Memory B cell (primary cell): ENCODE measurements at places on chromosomes 2 and 18.
A peak's percentile ranks its signal among the peaks of the same experiment; 100 is the strongest.

GRCh38 chr2:60834270-60834717, 47.1 kb upstream of the REL start:
- H3K36me3 ChIP-seq, result peaks cover 4% of the 10 kb centered on the region
- H3K27ac ChIP-seq, result peak overlapping the region; percentile 94
- H3K4me3 ChIP-seq, result peak overlapping the region; percentile 47
- no peak for DNase-seq
- H3K27me3 ChIP-seq, result no peaks in the 10 kb centered on the region

- H3K4me1 ChIP-seq, result no peaks in the 10 kb centered on the region
- H3K4me3 ChIP-seq, result no peak overlapping the region
- H3K27me3 ChIP-seq, result no peaks in the 10 kb centered on the region
- DNase-seq, result no peak
- no peak overlapping the region for H3K27ac ChIP-seq
- H3K36me3 ChIP-seq, result no peaks in the 10 kb centered on the region
These were observed 1053.5 kb upstream of the FAM98A start for GRCh38 chr2:34652636-34653035.

GRCh38 chr18:61352611-61353010, 19.4 kb downstream of the CDH20 start:
- no peak overlapping the region for H3K27ac ChIP-seq
- H3K4me3 ChIP-seq, result no peak overlapping the region
- no peaks in the 10 kb centered on the region for H3K36me3 ChIP-seq
- DNase-seq, result no peak
- peaks cover 3% of the 10 kb centered on the region for H3K27me3 ChIP-seq
- no peaks in the 10 kb centered on the region for H3K4me1 ChIP-seq

GRCh38 chr18:13502585-13502984, 223.8 kb downstream of the FAM210A start:
- H3K4me1 ChIP-seq, result peaks cover 18% of the 10 kb centered on the region
- peak overlapping the region; percentile 56 for H3K4me3 ChIP-seq
- no peak for DNase-seq
- peaks cover 5% of the 10 kb centered on the region for H3K36me3 ChIP-seq
- H3K27ac ChIP-seq, result peak overlapping the region; percentile 21
- H3K27me3 ChIP-seq, result peaks cover 9% of the 10 kb centered on the region

GRCh38 chr2:74021407-74021755, 36.7 kb downstream of the TET3 start:
- H3K36me3 ChIP-seq, result peaks cover 8% of the 10 kb centered on the region
- no peak overlapping the region for H3K4me3 ChIP-seq

DNA sequence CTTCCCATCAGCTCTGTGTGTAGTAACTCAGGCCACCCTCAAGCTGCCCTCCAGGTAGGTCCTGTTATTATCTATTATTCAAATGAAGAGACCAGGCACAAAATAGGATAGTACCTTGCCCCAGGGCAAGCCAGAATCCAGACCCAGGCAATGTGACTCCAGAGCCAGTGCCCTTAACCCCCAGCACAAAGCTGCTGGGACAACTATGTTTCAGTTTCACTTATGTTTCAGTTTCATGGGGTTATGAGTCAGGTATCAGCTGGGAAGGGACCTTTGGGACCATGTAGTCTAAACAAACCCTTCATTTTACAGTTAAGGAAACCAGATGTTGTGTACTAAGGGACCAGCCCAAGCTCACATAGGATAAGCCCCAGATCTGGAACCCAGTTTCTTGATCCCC, 10.0 kb downstream of the HK2 start:
- H3K36me3 ChIP-seq, result peaks cover 4% of the 10 kb centered on the region
- H3K4me1 ChIP-seq, result peaks cover 30% of the 10 kb centered on the region
- peak overlapping the region; percentile 24 for H3K4me3 ChIP-seq
- H3K27me3 ChIP-seq, result no peaks in the 10 kb centered on the region
- peak overlapping the region; percentile 32 for H3K27ac ChIP-seq

DNA sequence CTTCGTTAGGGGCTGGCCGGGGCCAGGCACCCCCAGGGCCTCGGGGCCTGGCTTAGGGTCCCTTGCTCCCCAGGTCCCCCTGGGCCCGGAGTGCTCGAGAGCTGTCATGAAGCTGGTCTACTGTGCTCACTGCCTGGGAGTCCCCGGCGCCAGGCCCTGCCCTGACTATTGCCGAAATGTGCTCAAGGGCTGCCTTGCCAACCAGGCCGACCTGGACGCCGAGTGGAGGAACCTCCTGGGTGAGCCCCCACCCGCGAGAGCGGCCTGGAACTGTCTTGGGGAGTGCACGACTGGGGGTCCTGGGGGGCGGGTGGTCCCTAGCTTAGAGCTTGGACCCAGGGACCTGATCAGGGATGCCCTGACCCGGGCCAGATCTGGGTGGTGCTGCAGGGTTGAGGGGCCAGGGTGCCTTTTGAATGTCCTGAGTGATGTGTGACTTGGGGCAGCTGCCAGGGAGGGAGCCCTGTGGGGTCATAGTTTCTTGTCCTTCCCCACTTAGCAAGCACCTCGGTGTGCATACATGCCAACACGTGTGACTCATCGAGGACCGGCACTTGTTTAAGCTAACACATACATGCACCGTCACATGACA, 27.9 kb downstream of the GPC1 start:
- H3K4me3 ChIP-seq, result no peak overlapping the region
- H3K4me1 ChIP-seq, result no peaks in the 10 kb centered on the region
- H3K36me3 ChIP-seq, result no peaks in the 10 kb centered on the region

DNA sequence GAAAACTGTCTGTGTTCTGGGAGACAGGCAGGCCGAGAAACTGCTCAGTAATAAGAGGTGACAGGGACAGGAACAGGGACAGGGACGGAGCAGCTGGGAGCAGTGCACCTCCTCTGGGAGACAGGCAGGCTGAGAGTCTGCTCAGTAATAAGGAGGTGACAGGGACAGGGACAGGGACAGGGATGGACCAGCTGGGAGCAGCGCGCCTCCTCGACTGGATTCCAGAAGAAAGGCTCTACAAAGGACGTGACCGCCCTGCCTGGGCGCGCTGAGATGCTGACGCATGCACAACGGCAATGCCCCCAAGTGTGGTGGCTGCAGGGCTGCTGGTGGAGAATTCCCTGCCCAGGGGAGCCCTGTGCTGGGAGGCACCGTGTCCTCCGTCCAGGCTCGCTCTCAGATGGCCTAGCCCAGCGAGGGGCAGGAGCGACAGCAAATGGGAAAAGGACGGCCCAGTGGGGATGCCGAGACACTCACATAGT, 44.2 kb upstream of the PXDN start:
- no peak overlapping the region for H3K4me3 ChIP-seq
- no peak overlapping the region for H3K27ac ChIP-seq
- no peak for DNase-seq
- no peaks in the 10 kb centered on the region for H3K36me3 ChIP-seq

DNA sequence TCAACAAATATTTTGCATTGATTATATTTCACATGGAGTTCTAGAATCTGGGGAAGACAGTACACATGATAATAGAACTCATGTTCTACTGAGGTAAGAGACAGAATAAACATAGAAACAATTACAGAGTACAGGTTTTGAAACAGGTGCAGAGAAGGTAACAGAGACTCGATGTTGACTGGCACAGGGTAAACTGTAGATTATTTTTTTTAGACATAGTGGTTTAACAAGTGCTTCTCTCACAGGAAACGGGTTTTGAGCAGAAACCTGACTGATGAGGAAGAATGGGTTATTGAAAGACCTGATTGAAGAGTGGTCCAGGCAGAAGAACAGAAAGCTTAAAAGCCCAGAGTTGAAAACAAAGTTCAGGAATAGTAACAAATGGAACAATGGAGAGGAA, 1002.5 kb upstream of the FAM98A start:
- H3K4me3 ChIP-seq, result no peak overlapping the region
- no peak overlapping the region for H3K27ac ChIP-seq

DNA sequence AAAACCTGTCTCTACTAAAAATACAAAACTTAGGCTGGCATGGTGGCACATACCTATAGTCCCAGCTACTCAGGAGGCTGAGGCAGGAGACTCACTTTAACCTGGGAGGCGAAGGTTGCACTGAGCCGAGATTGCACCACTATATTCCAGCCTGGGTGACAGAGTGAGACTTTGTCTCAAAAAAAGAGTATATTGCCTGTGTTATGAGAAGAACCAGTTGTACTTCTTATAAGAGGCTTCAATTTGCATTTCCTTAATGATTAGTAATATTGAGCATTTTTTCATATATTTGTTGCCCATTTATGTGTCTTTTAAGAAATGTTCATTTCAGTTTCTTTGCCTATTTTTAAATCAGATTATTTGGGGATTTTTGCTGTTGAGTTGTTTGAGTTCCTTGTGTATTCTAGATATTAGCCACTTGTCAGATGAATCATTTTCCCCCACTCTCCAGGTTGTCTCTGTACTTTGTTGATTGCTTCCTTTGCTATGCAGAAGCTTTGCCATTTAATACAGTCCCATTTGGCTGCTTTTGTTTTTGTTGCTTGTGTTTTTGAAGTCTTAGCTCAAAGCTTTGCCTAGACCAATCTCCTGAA, 75.8 kb upstream of the LRPPRC start:
- H3K4me3 ChIP-seq, result no peak overlapping the region
- H3K36me3 ChIP-seq, result no peaks in the 10 kb centered on the region
- peaks cover 3% of the 10 kb centered on the region for H3K27me3 ChIP-seq
- no peak overlapping the region for H3K27ac ChIP-seq
- H3K4me1 ChIP-seq, result no peaks in the 10 kb centered on the region

DNA sequence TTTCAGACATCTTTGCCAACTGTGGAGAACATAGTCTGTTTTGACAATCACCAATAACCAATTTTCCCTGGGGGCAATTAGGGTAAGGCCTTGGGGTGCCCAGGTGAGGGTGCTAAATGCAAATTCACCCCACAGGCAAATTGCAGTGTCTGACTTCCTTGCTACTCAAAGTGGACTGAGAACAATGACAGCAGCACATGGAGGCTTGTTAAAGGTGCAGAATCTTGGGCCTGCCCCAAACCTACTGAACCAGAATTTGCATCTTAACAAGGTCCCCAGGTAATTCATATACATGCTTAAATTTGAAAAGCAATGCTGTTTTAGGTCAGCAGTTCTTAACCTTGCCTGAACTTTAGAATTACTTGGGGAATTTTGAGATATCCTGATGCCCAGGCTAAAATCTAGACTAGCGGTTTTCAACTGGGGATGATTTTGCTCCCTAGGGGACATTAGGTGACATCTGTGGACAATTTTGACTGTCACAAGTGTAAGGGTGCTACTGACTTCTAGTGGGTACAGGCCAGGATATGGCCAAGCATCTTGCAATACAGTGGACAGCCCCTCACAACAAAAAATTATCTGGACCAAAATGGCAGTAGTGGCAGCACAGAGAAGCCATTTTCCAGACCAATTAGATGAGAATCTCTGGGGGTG, 80.2 kb upstream of the GCFC2 start:
- peaks cover 4% of the 10 kb centered on the region for H3K27me3 ChIP-seq
- no peak for DNase-seq
- peaks cover 2% of the 10 kb centered on the region for H3K4me1 ChIP-seq
- H3K27ac ChIP-seq, result no peak overlapping the region
- H3K36me3 ChIP-seq, result no peaks in the 10 kb centered on the region

GRCh38 chr2:147330925-147331324, 513.9 kb upstream of the ACVR2A start:
- H3K27me3 ChIP-seq, result no peaks in the 10 kb centered on the region
- no peak for DNase-seq
- no peak overlapping the region for H3K4me3 ChIP-seq
- no peaks in the 10 kb centered on the region for H3K4me1 ChIP-seq
- no peaks in the 10 kb centered on the region for H3K36me3 ChIP-seq

DNA sequence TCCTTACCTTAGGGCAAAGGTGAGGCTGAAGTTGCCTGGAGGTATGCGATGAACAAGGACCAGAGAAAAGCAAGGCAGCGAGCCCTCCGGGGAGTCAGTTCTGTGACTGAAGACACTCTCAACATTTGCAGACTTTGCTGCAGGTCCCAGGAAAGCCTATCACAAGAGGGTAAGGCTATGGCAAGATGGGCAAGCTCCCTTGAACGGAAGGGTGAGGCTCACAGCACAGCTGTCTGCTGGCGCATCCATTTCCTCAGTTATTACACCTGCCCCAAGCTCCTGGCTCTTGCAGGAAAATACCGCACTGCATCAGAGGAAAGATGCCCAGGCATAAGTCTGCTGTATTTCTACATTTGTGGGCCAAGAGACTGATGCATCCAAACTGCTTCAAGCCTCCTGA, 141.4 kb downstream of the BCL11A start:
- peak overlapping the region; percentile 79 for H3K27ac ChIP-seq
- peaks cover 47% of the 10 kb centered on the region for H3K4me1 ChIP-seq
- H3K36me3 ChIP-seq, result no peaks in the 10 kb centered on the region
- no peak for DNase-seq
- no peaks in the 10 kb centered on the region for H3K27me3 ChIP-seq

GRCh38 chr2:228268756-228269155, 87.3 kb upstream of the SPHKAP start:
- no peaks in the 10 kb centered on the region for H3K27me3 ChIP-seq
- H3K27ac ChIP-seq, result no peak overlapping the region
- DNase-seq, result no peak
- H3K36me3 ChIP-seq, result no peaks in the 10 kb centered on the region
- H3K4me3 ChIP-seq, result no peak overlapping the region
- no peaks in the 10 kb centered on the region for H3K4me1 ChIP-seq

DNA sequence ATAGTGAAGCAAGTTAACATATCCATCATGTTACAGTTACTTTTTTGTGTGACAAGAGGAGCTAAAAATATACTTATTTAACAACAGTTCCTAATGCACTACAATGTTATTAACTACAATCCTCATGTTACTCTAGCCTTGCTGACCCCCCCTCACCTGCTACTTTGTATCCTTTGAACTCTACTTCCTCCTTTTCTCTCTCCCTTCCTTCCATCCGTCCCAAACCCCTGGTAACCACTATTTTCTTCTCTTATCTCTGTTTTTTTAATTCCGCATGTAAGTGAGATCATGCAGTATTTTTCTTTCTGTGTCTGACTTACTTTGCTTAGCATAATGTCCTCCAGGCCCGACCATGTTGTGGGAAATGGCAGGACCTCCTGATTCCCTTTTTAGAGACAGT, 59.4 kb downstream of the NPAS2 start:
- DNase-seq, result no peak
- H3K4me1 ChIP-seq, result no peaks in the 10 kb centered on the region
- H3K27me3 ChIP-seq, result peaks cover 8% of the 10 kb centered on the region

GRCh38 chr2:120817956-120818325, 82.3 kb downstream of the GLI2 start:
- no peak for DNase-seq
- no peak overlapping the region for H3K4me3 ChIP-seq
- no peak overlapping the region for H3K27ac ChIP-seq
- no peaks in the 10 kb centered on the region for H3K4me1 ChIP-seq
- no peaks in the 10 kb centered on the region for H3K36me3 ChIP-seq

DNA sequence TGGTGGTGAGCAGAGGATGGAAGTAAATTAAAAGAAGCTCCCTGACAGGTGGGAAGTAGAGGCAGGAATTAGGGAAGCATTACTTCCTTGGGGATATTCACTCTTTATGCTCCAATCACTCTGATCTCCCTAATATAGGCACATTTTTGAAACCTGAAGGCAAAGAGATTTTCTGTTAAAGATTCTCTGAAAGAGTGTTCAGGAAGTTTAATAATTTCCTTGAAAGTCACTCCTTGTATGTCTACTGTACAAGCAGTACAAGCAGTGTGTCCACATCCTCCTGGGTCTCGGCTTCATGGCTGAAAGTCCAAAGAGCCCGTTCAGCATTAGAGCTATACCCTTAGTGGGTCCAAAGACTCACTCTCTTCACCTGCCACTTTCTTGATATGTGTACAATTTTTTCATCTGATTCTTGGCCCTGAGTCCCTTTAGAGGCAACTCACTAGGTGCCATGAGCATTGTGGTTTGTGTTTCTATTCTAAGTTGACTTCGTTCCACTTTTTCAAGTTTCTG, 60.2 kb downstream of the AAK1 start:
- DNase-seq, result no peak
- peaks cover 2% of the 10 kb centered on the region for H3K4me1 ChIP-seq
- no peak overlapping the region for H3K27ac ChIP-seq
- H3K4me3 ChIP-seq, result no peak overlapping the region
- no peaks in the 10 kb centered on the region for H3K36me3 ChIP-seq
